Suppressor macrophage treated with lipopolysaccharide for 1 hour (primary cell): ENCODE measurements at places on chromosomes 3 and 15.
A peak's percentile ranks its signal among the peaks of the same experiment; 100 is the strongest.

DNA sequence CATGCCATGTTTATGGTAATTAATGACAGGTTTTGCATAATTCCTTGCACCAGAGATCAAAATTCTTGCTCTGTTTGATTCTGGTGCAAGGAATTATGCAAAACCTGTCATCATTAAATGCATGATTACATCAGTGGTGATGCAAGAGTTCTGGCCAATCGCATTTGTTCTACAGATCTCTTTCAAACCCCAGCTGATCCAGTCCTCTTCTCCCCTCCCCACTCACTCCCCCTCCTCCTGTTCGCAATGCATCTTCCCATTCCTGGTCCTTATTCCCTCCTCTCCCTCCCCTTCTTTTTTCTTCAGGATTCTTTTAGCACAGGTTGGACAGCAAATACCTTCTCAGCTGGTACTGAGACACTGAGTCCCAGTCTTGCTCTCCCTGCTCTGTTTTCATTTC is 82.1 kb downstream of the GABRB3 start:
- no peak for DNase-seq

DNA sequence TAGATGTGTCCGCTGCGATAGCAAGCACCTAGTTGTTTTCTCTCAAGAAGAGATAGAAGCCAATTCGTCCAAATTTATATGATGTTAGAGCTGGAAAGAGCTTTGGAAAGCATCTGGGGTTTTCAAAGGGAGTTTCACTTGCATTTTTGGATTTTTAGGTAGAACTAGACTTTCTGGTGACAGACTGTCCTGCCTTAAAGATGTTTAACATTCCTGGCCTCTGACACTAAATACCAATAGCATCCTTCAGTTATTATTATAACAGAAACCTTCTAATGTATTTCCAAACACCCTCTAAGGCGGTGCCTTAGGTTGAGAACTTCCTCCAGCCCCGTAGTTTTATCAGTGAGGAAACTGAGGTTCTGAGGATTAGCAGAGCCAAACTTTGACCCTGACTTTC is 305.3 kb downstream of the SATB1 start:
- no peak for DNase-seq

DNA sequence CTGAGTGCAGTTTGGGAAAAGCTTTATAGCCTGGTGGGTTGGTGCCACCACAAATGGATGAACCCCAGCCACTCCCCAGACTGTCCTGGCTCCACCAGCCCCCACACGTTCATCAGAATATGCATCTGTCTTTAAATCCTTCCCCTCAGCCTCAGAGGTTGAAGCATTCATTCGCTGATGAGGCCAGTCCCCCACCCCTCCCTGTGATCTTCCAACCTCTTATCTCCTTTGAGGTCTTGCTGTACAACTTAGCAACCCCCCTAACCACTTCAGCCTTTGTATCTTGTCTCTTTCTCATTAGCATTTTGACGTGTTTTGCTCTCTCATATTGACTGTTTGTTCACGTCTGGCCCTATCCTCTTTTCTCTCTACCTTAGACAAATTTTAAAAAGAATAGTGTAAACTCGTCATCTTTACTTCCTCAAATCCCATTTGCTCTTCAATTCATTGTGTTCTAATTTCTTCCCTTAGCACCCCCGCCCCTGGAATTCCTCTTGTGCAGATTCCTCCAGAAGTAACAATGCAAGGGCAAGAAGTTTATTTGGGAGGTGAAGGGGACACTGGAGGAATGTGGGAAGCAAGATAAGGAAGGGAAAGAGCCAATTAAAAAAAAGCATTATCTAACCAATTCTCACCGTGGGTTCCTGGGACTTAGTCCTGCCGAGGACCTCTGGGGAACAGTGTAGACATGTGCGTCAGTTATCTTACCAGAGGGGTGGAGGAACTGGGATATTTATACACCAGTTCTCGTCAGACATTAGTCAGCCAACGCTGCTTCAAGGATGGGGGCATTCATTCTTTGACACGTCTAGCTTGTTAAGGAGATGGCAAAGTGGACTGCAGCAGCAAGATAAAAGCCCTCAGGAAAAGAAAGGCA is 38.6 kb downstream of the MOBP start:
- no peak for DNase-seq

GRCh38 chr15:98560338-98560737 is 88.0 kb upstream of the IGF1R start:
- no peak for DNase-seq

- no peak for DNase-seq
Observed at GRCh38 chr3:13080591-13080990, 7.4 kb upstream of the IQSEC1 start.

DNA sequence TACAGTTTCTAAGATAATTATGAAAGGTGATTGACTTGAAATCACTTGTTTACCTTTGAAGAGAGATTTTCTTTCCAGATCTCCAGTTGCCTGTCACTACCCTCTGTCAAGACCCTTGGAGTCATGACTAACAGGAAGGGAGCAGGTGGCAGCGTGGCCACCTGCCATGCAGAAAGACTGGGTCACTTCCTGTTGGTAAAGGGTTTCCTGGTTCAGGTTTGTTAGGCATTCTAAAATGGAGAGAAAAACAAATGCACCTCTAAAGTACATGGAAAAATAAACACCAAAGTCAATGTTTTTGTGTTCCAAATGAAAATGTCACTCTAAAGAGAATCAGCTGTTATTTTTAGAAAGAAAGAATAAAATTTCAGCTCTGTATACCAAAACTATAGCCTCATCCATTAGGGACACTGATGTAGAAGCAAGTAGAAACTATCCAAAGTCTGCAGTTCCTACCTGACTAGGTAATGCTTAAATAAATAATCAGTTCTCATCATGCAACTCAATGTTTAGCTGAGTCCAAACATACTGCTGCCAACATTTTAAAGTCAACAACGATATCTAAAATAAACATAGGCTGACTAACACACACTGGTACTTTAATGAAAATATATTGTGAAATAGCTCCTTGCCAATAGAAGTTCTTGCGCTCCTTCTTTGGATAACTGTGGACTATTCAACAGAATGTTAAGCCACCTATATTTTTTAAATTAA is 23.9 kb upstream of the TM4SF1 start:
- no peak for DNase-seq

- no peak for DNase-seq
Observed at GRCh38 chr3:43185274-43185982, 79.5 kb upstream of the POMGNT2 start.

DNA sequence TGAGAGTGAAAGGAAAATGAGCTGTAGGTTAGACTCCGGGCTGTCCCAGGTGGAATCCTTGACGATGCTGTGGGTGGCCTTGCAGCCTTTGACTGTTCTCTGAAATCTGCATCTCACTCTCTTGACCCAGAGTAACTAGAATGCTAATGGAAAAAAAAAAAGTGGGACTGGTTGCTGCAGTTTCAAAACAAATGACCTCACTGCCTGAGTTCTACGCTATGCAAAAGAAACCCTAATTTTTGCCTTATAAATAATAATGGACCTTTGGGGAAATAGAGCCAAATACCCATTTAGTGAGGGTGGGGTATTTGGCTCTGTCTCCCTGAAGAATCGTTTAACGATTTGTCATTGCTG is 309.7 kb upstream of the C2CD4B start:
- DNase-seq = no peak

DNA sequence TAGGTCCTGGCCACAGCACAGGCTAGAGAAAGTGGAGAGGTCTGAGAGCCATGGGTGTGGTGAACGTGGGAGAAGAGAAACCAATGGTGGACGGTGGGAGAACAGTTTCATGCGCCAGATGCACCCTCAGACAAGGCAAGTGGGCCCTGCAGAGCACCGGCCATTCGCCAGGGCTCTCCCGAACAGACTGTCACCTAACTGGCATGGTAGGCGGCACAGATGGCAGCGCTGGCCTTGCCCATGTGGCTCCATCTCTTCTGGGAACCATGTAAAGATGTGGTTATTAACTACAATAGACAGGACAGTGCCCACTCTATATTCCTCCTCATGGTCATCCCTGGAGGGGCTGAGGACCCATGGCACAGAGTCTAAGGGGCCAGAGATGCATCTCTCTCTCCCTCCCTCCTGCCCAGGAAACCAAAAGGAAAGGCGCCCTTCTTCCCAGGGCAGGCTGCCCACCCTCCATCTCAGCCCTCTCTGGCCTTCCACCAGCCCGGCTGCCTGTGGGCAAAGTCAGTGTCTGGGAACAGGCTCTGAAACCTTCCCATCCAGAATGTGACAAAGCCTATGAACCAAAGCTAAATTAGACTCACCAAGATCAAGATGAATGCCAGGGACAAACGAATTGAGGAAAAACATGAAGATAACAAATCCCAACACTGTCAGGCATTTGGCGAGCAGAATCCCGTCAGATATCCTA is 147.8 kb downstream of the OCA2 start:
- no peak for DNase-seq

GRCh38 chr3:143977341-143978262 is 6.0 kb downstream of the DIPK2A start:
- peak; percentile 87 for DNase-seq

DNA sequence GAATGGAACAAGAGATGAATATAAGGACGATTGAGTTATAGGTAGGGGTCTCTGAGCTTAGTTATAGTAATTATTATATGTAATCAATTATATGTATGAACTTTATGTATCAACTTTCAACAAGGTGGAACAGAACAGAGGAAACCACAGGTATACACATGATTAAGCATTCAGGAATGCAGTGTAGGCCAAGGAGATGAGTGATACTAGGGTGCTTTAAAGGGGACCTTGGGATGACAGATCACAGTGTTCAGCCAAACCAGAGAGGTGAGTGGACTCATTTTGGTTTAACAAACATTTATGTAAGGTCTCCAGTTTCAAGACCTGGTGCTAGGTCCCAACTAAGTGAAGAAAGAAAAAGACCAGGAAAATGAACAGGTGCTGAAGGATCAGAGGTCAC is 895.5 kb downstream of the ROBO2 start:
- no peak for DNase-seq

GRCh38 chr3:39473452-39474125 is 6.1 kb downstream of the MOBP start:
- no peak for DNase-seq

DNA sequence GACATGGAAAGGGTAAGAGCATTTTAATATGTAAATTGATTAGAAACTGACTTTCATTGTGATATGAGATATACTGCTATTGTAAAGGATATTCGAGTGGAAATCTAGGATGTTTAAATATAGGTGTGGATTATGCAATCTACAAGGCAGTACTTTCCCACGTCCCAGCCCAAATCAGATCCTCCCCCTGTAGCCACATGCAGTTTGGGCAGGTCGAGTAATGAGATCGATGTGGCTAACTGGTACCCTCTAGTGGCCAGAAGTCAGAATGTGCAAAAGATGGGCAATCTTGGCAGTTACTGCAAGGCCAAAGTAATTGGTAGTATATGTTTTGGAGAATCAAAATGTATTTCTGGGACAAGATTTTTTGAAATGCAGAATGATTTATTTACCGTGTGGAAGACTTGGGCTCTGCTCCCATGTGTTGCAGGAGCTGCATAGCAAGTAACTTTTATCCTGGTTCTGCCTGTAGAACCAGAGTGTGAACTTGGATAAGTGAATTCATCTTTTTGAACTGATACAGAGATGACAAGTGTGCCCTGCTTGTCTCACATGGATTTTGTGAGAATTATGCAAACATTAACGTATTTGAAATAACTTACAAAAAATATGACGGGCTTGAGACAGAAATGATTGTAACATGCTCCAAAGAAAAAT is 94.5 kb upstream of the ADAMTSL3 start:
- DNase-seq = peak; percentile 74

DNA sequence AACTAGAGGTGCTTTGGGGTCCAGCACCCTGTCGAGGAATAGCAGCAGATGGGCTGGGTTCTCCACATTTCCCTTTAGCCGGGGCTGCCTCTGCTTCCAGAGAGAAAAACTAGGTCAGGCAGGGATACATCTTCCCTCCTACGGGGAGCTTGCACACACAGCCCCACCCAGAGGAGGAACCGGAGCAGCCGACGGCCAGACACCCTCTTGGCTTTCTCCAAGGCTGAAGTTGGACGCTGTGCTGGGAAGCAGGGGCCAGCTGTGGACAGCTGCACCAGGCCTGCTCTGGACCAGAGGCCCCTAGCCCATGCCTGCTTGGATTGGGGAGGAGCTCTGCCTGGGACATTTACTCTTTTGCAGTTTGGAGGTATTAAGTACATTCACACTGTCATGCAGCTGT is 44.7 kb upstream of the NR2C2 start:
- DNase-seq = no peak

DNA sequence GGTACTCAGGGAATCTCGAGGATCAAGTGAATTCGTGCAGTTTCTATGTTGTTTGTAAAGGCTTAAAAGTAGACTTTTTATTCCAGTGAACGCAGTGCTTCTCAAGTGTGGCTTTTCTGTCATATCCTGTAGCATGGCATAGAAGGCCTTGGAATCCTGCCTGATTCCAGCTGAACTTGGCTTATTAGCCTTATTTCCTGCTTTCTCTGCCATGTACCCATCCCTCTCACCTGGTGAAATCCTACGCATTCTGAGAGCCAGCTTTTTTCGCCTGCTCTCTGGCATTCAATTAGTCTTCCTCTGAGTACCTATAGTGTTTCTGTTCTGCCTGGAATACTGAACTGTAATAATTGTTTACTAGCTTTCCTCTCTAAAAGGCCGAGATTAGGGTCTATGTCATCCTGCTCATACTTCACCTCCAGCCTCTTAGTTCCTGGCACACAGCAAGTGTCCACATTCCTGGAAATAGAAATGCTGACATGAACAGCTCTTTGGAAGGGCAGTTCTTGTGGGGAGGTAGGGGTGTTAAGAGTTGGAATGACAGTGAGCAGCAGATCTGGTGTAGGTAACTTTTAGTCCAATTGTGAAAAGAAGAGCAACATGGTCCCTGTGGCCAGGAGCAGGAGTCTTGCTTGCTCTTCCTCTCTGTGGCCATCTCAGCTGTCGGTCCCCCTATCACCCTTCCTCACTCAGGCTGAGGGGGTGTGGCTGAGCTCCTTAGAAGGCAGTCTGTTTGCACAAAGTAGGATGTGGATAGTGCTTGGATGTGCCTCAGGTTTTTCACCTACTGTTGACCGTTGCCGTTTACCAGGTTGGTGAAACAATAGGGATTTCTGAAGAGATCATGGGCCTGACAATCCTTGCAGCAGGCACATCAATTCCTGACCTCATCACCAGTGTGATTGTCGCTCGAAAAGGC is 30.4 kb downstream of the SLC24A1 start:
- no peak for DNase-seq

GRCh38 chr3:180036671-180037455 is at the start of gene PEX5L:
PEX5L (minus strand) TSS chr3:180036937; CDS start chr3:180036599, 338 bp downstream.
- peak; percentile 44 for DNase-seq

DNA sequence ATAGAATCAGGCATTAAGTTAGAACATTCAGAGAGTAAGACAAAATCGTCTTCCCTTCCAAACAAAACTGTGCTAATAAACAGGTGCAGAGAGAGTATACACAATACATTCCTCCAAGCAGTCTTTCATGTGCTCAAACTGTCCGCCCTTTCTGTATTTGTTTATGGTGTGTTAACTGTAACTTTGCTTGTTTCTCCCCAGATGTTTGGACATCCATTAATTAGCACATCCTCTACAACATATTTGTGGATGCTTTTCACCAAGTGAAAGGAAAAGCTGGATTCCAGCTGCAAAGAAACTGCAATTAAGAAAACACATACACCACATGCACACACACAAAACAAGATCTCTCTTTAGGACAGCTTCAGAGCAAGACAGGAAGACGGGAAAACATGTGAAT is 912.6 kb downstream of the NTRK3 start:
- DNase-seq = no peak
